Dermis blood vessel endothelial cell (primary cell): ENCODE measurements at places on chromosomes 3 and 15. TPM values are rescaled to one million over a fixed set of nuclear protein-coding genes. Genes with fewer than 3 reads are reported as not detected.
A peak's percentile ranks its signal among the peaks of the same experiment; 100 is the strongest.

Gene SNX33
- total RNA-seq, result 13.8 and 19.1 TPM in 2 replicates

Gene TMF1
- 37.7 and 37.8 TPM in 2 replicates for total RNA-seq

Gene IL17RB
- 0.19 TPM in 1 of 2 replicates, not detected in the other for total RNA-seq

- peak; percentile 49 for DNase-seq
Measured at GRCh38 chr15:51750792-51751696, at the start of gene TMOD2. TMOD2 (plus strand) TSS chr15:51751597; CDS start chr15:51766442, 14,845 bp downstream.

DNA sequence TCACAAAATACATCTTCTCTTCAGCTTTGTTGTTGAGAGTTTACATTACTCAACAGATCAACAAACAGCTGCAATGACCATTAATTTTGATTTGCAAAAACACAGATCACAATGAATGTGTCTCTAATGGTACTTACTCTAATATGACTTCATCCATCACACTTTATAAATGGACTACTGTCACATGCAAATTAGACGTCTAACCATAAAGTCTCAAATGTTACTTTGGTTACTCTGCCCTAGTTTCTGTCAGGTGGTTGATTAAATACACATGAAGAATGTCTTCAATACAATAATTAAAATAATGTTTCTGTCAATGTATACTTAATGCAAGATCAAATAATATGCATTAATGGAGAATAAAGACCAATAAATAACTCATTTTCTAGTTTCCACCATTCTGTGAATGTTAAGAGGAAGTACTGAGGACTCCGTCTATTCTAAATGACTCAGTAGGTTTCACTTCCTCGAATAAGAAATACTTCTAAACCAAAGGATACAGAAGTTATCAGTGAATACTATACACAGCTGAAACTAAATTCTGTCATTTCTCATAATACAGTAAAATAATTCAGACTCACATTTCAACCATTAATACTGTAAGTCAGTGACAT is 145.8 kb downstream of the CBLB start:
- DNase-seq, result no peak

GRCh38 chr3:127675651-127676391 is 3.1 kb downstream of the ABTB1 start:
- no peak for DNase-seq

GRCh38 chr3:124174910-124175874 is 183.3 kb upstream of the ROPN1 start:
- no peak for DNase-seq

DNA sequence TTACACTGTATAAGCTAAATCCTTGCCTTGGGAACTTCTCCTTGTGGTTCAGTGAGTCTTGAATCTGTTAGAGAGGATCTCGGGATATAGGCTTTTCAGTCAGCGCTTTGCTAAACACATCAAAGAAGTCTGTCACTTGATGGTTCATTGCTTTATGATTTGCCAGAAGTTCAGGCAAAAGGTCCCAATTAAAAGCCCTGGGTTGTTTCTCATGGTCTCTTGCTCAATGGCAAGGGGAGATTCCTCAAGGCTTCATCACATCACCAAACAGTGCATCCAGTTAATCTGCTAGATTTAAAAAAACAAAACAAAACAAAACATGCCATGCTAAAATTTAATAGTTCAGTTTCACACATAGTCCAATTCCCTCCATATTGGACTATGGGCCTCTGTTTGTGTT is 114.8 kb downstream of the FILIP1L start:
- DNase-seq, result no peak

- no peak for DNase-seq
Measured at GRCh38 chr15:59540654-59541053, 70.9 kb upstream of the GCNT3 start.

GRCh38 chr3:136192831-136193230 is 3.3 kb downstream of the MSL2 start:
- no peak for DNase-seq

DNA sequence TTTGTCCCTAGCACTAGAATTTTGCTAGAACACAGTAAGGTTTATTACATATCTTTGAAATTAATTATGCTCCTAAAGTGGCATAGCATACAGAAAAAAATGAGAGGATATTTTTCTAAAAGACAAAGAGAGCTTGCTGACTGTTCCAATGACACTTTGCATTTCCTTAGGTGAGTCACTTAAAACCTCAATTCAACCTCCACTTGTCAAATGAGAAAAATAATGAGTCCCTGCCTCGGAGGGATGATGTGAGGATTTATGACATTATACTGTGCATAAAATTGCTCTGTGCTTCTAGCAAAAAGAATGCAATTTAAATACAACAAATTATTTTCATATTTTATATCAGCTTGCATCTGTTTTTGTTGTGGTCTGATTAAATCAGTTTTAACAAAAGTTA is 1417.0 kb upstream of the ALCAM start:
- DNase-seq, result no peak

- DNase-seq, result no peak
Measured at GRCh38 chr3:39937315-39937714, 127.9 kb downstream of the MYRIP start.

- DNase-seq, result peak; percentile 60
Measured at GRCh38 chr3:58874795-58875194, 175.0 kb downstream of the CFAP20DC start.

DNA sequence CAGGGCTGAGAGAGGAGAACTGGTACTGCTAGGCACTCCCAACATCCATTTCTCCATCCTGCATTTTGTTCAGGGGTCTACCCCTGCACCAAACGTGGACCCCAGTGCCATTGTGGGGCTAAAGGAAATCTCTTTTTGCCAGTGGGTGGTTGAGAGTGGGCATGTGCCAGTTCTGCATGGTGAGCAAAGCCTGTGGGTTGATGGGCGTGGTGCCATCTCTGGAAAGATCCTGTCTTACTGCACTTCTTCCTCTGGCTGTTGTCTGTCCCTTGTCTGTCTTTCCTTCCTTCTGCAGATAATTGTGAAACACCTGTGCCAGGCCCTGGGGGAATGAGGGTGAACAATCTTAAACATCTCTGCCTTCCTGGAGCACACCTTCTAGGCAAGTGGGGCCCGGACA is 1.4 kb upstream of the RARRES1 start:
- no peak for DNase-seq

- DNase-seq, result peak; percentile 46
Measured at GRCh38 chr15:64740311-64741170, 34.8 kb downstream of the RBPMS2 start.

DNA sequence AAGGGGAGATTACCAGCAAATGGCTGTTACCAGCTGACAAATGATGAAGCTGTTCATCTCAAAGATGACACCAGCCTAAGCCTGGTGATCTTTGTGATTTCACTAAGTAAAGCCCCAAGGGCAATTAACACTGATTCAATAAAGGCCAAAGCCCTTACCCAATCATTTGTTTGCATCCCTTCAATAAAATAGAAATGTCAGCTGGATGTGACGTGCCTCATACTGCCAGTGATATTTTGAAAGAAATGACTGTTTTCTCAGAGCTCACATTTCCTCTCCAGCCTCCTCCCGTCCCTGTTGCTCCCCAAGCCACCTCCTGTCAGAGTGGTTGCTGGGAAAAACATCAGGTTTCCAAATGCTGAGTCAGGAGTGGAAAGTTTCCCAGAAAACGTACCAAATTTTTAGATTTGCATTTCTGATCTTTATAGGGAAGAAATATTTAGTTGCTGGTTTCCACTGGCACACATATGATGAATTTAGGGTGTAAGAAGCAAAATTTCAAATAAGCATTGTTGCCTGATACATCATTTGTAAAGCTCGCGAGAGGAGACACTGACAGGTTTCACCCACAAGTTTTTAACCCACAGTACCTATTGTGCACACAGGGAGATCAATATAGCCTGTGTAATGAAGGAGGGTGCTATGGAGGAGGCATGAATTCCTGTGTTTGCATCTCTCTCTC is 21.0 kb downstream of the C2CD4A start:
- peak; percentile 81 for DNase-seq
